Amniotic epithelial cell (primary cell): ENCODE measurements at places on chromosomes 5 and 9.

- DNase-seq, result no peak
Measured at GRCh38 chr5:95244479-95244878, 40.4 kb downstream of the MCTP1 start.

DNA sequence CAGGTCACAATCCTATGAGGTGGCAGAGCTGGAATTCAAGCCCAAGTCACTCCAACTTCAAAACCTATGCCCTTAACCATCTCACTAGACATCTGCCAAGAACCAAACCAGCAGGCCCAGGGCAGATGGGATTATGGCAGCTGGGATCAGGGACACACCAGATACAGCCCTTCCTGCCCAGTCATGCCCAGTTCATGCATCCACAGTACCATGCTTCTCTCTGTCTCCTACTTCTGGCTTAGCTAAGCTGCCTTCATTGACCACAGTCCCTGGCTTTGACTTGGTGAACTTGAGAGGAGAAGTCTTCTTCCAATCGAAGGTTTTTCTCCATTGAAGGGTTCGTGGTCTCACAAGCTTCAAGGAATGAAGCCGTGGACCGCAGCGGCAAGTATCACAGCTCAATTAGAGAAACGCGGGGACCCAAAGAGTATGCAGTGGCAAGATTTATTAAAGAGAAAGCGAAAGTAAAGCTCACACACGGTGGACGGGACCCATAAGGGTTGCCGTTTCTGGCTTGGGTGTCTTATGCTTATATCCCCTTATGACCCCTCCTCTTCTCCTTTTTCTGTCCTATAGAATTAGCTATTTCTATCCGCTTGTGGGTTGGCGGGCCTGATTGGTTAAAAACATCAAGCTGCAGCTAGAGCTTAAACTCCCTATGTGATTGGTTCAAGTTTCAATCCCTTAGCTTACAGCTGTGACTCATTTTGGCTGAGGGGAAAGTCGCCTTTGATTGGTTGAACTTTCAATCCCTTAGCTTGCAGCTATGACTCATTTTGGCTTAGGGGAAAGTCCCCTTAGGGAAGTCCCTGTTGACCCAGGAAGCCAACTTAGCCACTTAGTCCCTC, 101.2 kb downstream of the TRIM36 start:
- DNase-seq, result peak; percentile 45

DNA sequence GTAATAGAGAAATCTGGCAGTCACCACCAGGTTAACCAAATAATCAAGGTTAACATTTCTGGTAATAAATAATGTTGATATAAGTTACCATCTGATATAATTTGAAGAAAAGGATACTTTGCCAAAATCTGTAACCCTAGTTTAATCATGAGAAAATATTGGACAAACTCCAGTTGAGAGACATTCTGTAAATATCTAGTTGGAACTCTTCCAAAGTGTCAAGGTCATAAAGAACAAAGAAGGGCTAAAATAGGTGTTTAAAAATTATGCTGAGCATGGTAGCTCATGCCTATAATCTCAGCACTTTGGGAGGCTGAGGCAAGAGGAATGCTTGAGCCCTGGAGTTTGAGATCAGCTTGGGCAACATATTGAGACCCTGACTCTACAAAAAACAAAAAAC, 253.3 kb downstream of the MRPS30 start:
- DNase-seq, result no peak

GRCh38 chr9:114155263-114155994, at the start of gene COL27A1:
TSS of gene COL27A1 (plus strand) at chr9:114155537. CDS start at chr9:114155951, 414 bp downstream.
- DNase-seq, result peak; percentile 43

DNA sequence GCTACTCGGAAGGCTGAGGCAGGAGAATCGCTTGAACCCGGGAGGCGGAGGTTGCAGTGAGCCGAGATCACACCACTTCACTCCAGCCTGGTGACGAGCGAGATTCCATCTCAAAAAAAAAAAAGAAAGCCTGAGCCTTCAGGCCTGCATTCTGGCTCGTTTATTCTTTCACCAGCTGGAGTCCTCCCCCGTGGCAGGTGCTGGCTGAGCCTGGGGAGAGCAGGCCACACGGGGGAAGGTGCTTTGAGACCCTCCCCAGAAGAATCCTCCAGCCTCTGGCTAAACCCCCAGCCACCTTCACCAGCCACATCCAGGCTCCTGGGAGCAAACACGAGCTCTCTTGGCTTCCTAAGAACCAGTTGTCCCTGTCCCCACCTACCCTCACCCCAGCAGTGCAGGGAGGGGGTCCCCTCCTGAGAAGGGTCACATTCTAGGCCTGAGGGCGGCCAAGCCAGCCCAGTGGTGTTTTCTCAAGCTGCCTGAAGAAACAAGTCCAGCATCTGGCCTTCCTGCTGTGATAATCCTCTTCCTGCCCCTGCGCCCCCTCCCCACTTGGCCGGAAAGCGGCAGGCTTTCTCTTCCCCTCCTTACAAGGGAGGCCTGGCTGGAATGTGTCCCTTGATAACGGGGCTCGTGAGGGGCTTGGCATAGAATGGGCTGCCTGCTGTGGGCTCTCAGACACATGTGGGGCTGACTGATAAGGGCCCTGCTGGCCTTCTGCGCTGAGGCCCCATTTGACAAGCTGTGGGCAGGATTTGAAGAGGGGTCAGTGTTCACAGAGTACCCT, 41.5 kb downstream of the PLPP7 start:
- no peak for DNase-seq

DNA sequence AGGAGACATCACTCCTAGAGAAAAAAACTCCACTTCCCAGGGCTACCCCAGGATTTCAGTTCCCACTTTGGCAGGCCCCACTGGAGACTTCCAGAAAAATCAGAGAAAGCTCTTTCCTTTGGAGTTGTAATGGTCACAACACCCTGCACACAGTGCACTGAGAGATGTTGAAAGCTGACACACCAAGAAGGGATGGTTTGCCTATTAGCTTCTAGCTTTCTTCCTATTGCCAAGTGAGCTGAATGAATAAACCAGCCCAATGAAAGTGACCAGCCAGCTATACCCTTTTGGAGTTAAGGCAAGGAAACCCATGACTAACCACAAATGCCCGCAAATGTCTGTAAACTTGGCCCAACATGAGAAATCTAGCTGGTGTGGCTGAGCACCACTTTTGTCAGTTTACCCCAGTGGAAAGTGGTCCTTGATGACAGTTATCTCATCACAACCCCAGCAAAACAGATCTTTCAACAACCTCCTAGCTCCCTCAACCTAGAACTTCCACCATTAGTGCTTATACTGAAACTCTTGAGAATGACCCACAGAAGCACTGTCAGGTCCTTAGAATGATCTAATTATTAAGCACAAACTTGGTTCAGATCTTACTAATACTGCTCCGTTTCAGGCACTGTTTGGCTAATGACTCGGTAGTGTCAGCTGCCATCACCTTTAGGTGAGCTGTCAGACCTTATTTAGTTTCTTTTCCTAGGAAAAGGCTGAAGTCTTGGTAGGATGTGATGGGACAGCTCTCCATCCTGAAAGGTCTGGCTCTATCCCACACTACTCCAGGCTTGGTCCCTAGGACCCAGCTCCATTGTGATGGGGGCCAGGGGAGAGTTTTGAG, 11.2 kb downstream of the IRF1 start:
- no peak for DNase-seq

- DNase-seq, result peak; percentile 72
Measured at GRCh38 chr9:95132366-95133324, 184.9 kb downstream of the FANCC start.

GRCh38 chr5:114416254-114416653, 54.4 kb downstream of the KCNN2 start:
- DNase-seq, result no peak
